ENCODE measurements at places on chromosomes 13 and 19.

DNA sequence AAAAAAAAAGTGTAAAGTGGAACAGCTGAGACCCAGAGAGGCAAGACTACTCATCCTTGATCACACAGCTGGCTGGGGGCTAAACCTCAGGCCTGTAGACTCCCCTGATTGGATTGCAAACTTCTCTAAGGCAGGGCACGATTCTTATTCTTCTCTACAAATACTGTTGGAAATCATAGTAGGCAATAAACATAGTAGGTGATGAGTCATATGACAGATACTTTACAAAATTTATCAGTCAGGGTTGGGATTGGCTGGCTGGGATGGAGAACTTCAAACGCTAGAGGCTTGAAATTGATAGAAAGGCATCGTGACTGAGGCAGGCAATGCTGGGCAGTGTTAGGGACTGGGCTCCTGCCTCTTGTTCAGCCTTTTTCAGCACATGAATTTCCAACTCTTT is 5.9 kb upstream of the MATK start:
- no peak for DNase-seq

GRCh38 chr13:43877326-43877725 is 2.2 kb downstream of the CCDC122 start:
- no peak for DNase-seq

- DNase-seq = no peak
Measured at GRCh38 chr13:100828226-100828625, 153.6 kb upstream of the TMTC4 start.

- no peak for DNase-seq
Measured at GRCh38 chr19:54439174-54439851, 9.7 kb upstream of the LENG8 start.

- DNase-seq = no peak
Measured at GRCh38 chr13:33730147-33730546, 87.8 kb upstream of the RFC3 start.

DNA sequence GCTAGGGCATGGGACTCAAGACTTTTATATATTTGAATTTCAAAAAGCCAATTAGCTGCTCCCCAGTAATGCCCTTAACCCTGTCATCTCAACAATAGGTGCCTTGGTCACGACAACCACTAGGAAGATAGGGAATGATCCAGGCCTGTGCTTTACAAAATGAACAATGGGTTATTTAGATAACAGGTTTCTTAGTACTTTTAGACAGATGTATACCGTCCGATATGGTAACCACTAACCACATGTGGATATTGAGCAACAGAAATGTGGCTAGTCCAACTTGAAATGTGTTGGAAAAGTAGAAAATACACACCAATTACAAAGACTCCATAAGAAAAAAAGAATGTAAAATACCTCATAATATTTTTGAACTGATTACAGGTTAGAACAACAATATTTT is 201.2 kb downstream of the LHFPL6 start:
- DNase-seq = no peak

DNA sequence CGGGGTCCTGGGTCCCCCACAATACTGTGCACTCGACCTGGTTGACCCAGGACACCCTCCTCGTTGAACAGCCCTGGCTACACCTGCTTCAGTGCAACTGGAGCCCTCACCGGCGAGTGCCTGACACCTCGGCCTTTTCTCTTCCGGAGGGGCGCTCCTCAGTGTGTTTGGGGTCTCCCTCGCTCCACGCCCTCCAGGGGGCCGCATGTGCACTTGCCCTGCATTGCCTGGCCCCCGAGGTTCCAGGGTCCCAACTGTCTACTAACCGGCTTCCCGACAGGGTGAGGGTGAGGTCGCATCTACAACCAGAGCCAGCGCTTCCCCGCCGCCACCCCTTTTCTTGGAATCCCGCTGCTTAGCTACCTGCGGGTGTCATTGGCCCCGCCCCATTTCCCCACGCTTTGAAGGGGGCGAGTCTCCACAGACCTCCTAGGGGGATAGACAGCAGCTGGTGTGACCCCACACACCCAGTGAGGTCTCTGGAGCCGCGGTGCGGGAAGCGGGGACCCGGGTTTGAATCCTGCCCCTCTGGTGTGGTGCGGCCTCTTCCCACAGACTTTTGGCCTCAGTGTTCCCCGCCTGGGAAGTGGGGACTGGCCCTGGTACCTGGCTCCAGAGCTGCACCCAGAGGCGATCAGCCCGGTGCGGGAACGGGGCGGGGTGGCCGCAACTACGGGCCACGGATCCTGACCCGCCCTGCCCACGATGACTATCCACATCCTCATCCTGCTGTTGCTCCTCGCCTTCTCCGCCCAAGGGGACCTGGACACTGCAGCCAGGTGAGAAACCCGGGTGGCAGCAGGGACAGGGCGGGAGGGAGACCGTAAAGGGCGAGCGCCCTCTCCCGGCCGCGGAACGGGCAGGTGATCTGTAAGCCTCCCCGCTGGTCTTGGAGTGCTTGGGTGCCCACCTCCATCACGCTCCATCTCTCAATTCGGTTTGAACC is at the start of gene ADM5:
Gene ADM5 (plus strand): TSS at position 462 of the 946 bp plus-strand sequence. CDS start 244 bp downstream, at position 706.
- DNase-seq = no peak

DNA sequence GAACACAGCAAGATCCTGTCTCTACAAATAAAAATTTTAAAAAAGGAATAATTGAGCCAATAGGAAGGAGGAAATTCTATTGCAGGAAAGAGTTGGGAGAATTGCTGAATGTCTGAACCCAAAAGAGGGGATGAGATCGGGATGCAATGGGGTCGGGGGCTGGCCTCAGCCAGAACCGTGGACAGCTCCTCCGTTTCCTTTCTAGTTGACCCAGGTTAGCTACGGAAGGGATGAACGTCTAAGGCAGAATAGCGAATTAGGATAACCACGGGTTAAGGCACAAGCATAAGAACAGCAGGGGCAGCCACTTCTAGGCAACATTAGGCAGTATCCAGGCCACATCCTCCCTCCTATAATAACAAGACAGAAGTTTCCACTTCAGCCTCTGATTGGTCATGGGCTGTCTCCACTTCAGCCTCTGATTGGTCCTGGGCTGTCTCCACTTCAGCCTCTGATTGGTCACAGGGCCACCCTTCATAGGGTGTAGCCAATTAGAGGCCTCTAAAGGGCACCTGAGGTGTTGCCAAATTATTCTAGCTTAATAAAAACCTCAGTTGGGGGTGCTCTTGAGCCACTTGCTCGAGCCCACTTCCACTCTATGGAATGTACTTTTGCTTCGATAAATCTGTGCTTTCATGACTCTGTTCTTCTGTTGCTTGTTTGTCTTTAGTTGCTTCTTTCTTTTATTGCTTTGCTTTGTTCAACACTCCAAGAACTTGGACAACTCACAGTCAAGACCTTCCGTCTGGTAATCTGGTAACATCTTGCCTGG is 24.9 kb upstream of the TPM4 start:
- peak; percentile 72 for DNase-seq

GRCh38 chr13:42140494-42140893 is 92.0 kb downstream of the DGKH start:
- no peak for DNase-seq

DNA sequence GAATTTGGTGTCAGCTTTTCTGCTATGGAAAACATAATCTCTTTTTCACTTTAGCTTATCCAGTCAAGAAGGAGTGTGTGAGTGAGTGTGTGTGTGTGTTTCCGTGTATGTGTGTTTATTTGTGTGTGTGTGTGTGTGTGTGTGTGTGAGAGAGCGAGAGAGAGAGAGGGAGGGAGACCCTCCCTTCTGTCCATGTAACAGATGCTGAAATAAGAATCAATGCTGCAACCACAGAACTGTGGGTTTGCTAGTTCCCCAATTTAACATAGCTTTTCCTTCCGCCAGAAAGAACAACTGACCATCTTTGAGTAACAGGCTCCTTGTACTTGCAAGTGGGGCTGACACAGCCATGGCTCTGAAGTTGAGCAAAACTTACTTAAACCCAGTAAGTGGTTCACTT is 5.2 kb downstream of the LCP1 start:
- no peak for DNase-seq

DNA sequence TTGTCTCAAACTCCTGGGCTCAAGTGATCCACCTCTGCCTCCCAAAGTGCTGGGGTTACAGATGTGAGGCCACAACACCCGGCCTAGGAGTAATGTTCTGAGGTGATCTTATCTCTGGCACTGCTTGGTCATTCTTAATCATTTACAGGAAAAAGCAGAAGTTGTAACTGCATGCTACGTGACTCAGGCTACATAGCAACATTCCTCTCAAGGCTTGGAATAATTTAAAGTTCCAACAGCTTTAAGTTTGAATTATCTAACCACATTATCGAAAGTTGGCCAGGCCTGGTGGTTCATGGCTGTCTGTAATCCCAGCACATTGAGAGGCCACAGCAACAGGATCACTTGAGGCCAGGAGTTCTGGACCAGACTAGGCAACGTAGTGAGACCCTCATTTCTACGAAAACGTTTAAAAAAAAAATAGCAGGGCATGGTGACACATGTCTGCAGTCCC is 3.9 kb upstream of the B9D2 start:
- DNase-seq = no peak

- no peak for DNase-seq
Measured at GRCh38 chr13:26247011-26247410, 6.9 kb upstream of the CDK8 start.

GRCh38 chr19:46081928-46082727 is 41.3 kb upstream of the IGFL4 start:
- DNase-seq = no peak

- DNase-seq = no peak
Measured at GRCh38 chr19:51093101-51093500, 10.4 kb upstream of the KLK14 start.

GRCh38 chr19:10968527-10969135 is 7.8 kb downstream of the SMARCA4 start:
- DNase-seq = no peak

GRCh38 chr19:1698636-1699035 is 46.2 kb upstream of the TCF3 start:
- no peak for DNase-seq

DNA sequence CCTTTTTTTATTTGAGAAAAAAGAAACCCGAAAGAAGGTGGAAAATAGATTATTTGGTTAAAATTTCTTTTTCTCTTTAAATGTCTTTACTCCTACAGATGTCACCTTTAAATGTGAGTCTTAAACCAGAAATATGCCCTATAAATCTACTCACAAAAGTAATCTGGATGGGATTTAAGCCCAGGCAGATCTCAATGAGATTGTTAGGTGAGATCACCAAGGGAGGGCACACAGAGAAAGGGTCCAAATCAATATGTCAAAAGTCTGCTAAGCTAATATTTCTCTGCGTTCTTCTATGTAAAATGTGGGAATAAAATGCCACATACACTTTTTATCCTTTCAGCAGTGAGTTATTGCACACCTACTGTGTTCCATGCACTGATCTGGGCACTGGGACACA is 32.9 kb downstream of the WASF3 start:
- DNase-seq = no peak

DNA sequence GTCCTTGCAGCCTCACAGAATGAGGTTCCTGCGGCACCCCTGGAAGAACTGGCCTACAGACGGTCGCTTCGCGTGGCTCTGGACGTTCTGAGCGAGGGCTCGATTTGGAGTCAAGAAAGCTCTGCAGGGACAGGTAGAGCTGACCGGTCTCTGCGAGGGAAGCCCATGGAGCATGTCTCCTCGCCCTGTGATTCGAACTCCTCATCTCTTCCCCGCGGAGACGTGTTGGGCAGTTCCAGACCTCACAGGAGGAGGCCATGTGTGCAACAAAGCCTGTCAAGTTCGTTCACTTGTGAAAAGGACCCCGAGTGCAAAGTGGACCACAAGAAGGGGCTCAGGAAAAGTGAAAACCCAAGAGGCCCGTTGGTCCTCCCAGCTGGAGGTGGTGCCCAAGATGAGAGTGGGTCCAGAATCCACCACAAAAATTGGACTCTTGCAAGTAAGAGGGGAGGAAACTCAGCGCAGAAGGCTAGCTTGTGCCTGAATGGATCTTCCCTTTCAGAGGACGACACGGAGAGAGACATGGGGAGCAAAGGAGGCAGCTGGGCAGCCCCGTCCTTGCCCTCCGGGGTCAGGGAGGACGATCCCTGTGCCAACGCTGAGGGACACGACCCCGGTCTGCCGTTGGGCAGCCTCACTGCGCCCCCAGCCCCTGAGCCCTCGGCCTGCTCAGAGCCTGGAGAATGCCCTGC is 23.4 kb upstream of the NDUFS7 start:
- DNase-seq = no peak

DNA sequence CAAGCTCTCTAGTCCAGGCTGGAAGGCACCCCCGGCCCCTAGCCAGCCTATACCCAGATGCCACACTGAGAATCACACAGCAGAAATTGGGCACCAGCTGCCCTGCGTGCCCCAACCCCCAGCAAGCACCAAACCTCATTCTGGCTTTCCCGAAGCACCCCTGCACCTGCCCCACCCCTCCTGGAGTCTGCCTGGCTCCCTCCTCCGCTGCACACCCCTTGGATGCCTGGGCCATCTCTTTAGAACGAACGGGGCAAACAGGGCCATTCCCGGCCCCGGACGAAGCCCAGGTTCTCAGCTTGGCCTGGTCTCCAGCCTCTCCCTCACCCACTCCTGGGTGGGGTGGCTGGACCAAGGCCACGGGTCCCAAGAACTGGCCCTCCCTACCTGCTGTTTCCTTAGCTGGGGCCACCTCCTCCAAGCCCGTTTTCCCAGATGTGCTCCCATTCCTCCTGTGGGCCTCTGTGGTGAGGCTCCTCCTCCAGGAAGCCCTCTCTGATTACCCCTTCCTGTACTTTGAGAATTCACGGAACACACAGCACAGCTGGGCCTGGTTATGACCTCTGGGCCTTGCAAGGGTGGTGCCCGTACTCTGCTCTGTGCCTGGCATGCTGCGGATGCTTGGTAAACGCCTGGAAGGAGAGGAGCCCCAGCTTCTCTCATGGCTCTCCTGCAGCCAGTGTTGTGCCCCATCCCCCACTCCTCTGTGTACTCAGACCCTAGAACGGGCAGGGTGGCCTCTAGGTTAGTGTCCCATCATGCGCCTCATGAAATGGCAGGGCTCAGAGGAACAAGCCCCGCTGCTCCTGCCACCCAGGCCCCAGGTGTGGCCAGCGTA is 21.4 kb downstream of the CEBPG start:
- DNase-seq = no peak

DNA sequence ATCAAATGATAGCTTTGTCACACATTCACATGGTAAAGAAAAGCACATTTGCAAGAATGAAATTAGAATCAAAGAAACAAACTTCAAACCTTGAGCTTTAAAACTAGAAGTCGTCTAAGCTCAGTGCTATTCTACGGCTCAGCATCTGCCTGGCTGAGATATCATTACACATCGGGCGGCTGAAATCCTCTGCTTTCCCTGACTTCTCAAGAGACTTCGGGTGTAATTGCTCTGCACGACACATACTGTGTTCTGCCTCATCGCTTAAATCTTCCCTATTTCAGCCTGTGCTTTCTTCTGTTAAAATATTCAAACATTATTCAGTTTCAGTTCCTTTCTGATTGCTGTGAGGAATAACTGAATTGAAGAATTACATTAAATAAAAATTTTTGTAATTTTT is 265.3 kb downstream of the NALCN start:
- no peak for DNase-seq

GRCh38 chr19:35518313-35518712 is 4.9 kb upstream of the DMKN start:
- no peak for DNase-seq

DNA sequence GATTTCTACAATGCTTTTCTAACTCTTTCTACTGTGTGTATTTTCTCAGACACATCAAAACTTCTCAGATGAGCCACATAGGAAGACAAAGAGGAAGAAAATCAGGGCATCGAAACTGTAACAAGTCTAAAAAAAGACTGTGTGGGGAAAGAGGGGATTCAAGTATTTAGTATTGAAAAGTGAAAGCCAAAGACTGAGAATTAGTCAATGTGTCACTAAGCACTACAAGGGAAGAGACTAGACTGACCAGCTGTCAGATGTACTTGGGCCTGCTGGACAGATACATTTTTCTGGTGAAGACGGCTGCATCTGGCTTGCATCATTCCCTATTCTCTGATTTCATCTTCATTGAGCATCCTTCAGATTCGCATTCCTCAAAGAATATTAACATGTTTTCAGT is 25.4 kb downstream of the COMMD6 start:
- no peak for DNase-seq
